MM.1S (cell line): ENCODE measurements at places on chromosomes 7 and 10.
A peak's percentile ranks its signal among the peaks of the same experiment; 100 is the strongest.

DNA sequence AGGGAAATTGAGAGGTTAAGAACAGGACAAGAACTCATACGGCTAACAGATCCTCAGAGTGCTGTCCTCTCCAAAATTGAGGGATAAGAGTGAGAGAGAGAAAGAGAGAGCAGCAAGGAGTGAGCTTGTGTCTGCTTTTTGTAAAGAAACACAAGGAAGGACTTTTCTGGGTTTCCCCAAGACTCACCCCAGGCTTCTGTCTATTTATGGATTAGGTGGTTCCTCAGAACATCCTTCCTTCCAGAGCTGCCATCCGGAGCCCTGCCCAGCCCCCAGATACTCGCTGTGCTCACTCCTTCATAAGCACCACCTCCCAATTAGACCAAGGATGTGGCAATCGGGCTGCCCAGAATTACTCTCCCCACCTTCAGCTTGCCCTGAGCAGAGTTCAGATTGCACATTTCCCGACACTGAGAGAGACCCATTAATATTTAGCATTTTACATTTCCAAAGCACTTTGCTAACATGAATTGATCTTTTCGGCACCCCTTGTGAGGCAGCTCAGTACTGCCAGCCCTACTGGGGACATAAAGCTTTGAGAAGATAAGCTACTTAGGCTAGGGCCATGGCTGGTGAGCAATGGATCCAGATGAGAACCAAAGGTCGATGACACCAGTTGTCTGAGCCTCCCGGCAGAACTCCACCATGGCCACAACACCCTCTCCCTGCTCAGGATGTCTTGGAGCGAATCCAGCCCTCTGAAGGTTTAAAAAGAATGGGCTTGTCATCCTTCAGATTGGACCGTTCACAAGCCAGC lies 19.2 kb upstream of the R3HCC1L start:
- DNase-seq: no peak
- no peak overlapping the region for H3K4me3 ChIP-seq

DNA sequence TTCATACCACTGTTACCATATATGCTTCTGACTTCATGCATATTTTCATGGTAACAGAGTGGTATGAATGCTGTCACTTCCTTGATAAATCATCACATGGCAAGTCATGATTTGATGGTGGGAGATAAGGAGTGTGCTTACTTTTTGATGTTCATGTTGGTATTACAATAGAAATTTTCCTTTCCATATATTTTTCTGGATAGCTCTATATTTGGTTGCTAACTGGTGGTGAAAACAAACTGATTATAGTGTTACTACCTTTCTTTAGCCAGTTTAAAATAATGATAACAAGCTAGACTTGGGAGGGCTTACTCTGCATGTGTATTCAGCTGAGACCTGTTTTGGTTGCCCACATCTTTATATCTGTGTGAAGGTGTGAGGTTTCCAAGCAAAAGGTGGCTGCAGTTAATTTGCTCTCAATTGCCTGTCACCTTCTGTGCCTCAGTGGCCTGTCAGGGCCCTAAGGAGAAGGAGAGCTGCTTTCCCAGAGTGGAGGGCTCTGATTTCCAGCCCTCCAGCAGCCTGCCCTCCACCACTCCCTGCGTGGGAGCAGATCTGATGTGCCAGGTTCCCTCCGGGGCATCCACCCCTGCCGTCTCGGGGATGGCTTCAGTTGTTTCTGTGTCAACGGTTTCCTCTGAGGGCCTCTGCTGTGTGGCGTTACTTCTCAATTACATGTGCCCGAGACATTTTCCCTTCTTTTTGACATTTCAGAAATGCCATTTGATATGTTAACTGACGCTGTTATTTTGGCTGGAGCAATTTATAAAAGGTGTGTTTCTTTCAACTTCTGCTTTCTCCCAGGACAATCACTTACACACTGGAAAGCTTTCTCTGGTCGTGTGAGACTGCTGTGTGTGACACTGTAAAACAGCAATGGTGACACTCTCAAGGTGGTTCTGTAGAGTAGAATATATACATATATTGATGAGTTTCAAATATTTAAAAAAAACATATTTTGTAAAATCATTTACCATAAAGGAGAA lies 107.7 kb upstream of the KLF6 start:
- no peaks in the 10 kb centered on the region for H3K4me1 ChIP-seq
- DNase-seq: no peak
- no peaks in the 10 kb centered on the region for H3K27me3 ChIP-seq

GRCh38 chr7:142533920-142534319 lies 215.4 kb upstream of the PRSS1 start:
- no peak for DNase-seq
- H3K36me3 ChIP-seq: no peaks in the 10 kb centered on the region
- H3K27ac ChIP-seq: no peak overlapping the region
- H3K27me3 ChIP-seq: no peaks in the 10 kb centered on the region
- no peak overlapping the region for H3K4me3 ChIP-seq
- H3K4me1 ChIP-seq: peaks cover 19% of the 10 kb centered on the region

DNA sequence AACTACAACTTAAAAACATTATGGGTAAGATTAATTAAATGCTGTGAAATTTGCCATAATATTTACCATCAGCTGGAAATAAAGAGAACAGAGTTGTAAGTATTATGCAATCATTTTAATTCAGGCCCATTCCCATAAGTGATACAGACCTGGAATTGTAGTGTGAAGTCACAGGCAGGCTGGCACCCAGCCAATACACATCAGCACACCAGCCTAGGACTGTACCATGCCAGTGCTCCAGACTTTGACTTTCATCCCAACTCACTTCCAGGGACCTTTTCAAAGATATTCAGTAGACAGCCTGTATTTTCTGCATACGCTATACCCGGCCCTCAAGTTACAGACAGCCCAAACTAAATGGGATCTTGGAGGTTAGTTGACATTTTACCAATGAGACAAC lies 143.3 kb downstream of the TES start:
- H3K4me3 ChIP-seq: no peak overlapping the region
- H3K36me3 ChIP-seq: no peaks in the 10 kb centered on the region
- H3K27me3 ChIP-seq: no peaks in the 10 kb centered on the region
- no peaks in the 10 kb centered on the region; the same call in 1 of the 2 replicates for H3K4me1 ChIP-seq
- DNase-seq: no peak

GRCh38 chr7:107152011-107152410 lies 16.8 kb upstream of the HBP1 start:
- no peak overlapping the region for H3K27ac ChIP-seq
- H3K27me3 ChIP-seq: no peaks in the 10 kb centered on the region
- no peaks in the 10 kb centered on the region for H3K4me1 ChIP-seq
- no peaks in the 10 kb centered on the region for H3K36me3 ChIP-seq

DNA sequence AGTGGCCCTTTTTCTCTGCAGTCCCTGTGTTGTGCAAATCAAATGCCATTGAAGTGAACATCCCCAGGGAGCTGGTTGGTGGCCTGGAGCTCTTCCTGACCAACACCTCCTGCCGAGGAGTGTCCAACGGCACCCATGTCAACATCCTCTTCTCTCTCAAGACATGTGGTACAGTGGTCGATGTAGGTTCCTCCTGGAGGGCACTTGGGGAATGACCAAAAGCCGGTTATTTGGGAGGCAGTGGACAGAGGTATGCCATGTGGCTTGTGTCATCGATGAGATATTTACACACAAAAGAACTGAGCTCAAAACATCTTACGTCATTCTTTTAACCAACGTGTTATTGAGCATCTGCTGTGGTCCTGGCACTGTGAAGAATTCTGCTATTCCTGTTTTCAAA lies 19.7 kb downstream of the OIT3 start:
- no peak for DNase-seq
- no peaks in the 10 kb centered on the region for H3K4me1 ChIP-seq
- H3K4me3 ChIP-seq: no peak overlapping the region
- no peaks in the 10 kb centered on the region for H3K27me3 ChIP-seq
- H3K27ac ChIP-seq: no peak overlapping the region

- H3K36me3 ChIP-seq: no peaks in the 10 kb centered on the region
- DNase-seq: no peak
- H3K4me1 ChIP-seq: no peaks in the 10 kb centered on the region
- H3K27ac ChIP-seq: no peak overlapping the region
- no peaks in the 10 kb centered on the region for H3K27me3 ChIP-seq
These were observed 370.1 kb upstream of the PRKCQ start for GRCh38 chr10:6950133-6950532.

GRCh38 chr7:66205741-66206090 lies 582 bp downstream of the TPST1 start:
- no peak overlapping the region for H3K27ac ChIP-seq
- no peaks in the 10 kb centered on the region for H3K4me1 ChIP-seq
- peak overlapping the region; percentile 93 for H3K4me3 ChIP-seq
- DNase-seq: peak; percentile 13
- H3K36me3 ChIP-seq: no peaks in the 10 kb centered on the region

DNA sequence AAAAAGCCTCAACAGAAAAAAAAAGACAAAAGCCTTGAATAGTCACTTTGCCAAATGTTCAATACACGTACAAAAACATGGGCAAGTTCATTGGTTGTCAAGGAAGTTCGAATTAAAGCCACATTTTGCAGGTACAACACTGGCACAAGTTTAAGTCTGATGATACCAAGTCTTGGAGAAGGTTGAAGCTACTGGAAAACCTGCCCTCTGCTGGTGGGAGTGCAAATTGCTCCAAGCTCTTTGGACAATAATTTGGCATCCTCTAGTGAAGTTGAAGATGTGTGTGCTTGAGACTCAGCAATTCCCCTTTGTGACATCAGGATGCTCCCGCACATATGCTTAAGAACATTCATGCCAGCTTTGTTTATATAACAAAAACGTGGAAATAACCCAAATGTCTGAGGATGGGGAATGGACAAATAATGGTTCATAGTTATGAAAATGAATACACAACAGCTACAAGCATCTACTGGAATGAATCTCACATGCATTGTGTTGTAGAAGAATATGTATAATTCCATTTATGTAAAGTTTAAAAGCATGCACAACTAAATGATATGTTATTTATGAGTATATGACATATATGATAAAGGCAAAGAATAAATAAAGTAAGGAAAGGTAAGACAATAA lies 120.0 kb upstream of the PLPP4 start:
- H3K27me3 ChIP-seq: no peaks in the 10 kb centered on the region
- no peaks in the 10 kb centered on the region for H3K36me3 ChIP-seq
- DNase-seq: peak; percentile 56
- no peak overlapping the region for H3K27ac ChIP-seq

DNA sequence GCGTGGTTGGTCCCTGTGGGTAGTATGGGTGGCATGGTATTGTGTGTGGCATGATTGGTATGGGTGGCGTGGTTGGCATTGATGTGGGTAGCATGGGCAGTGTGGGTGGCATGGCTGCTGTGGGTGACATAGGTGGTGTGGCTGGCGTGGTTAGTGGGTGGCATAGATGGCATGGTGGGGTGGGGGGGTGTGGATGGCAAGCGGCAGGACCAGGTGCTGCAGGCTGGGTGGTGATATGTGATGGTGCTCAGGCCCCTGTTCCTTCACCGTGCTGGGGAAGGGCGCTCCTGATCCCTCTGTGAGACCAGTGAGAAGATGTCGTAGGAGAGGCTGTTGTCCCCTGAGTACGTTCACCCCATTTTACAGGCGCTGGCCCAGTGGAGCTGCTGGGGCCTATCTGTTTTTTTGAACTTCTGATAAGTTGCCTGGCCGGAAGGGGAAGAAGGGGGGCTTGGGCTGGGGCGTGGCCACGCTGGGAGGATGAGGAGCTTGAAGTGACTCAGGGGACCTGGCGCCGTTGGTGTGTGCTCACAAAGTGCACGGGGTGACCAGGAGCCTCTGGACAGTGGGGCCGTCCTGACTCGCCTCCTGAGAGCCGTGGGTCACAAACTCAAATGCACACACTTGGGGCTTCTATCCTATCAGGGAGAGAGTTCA lies 17.5 kb downstream of the INPP5A start:
- H3K27ac ChIP-seq: no peak overlapping the region
- H3K4me3 ChIP-seq: no peak overlapping the region
- H3K27me3 ChIP-seq: no peaks in the 10 kb centered on the region
- DNase-seq: no peak

- H3K27me3 ChIP-seq: no peaks in the 10 kb centered on the region
- no peak overlapping the region for H3K27ac ChIP-seq
- H3K36me3 ChIP-seq: no peaks in the 10 kb centered on the region
These were observed 83.7 kb downstream of the MBL2 start for GRCh38 chr10:52688899-52689298.

DNA sequence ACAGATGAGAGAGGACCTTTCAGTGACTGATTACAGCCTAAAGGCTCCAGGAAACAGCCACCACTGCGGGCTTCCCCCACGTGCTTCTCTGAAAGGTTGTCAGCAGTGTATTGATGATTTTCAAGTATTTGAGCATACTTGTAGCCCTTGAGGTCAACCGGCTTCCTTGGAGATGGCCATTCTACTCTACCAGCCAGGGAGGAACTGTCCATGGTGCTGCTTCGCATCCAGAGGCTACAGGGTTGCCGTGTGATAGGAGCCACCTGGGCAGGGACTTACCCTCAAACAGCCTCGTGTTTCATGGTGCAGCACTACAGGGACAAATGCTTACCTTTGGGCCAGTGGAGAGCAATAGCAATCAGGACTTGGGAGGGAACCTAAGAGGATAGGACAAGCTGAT lies 179.5 kb downstream of the DPP6 start:
- peak; percentile 23 for DNase-seq
- H3K4me1 ChIP-seq: no peaks in the 10 kb centered on the region
- H3K4me3 ChIP-seq: no peak overlapping the region

DNA sequence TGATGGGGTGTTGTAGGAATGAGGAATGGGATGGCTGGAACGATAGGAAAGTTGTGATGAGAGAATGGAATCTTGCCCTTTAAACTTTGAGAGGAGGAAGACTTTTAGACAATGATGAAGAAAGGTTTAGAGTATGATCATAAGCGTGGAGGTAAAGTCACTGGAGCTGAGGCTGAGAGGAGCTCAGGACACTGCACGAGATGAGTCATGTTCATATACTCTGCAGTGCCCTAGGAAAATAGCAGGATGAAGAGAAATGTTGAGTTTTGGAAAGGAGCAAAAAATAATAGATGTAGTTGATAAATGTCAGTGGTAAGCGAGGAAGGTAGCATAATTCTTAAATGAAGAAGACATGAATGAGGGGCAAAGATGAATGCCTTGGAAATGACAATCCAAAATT lies 28.3 kb upstream of the CUL1 start:
- no peak overlapping the region for H3K27ac ChIP-seq
- no peak for DNase-seq
- no peaks in the 10 kb centered on the region for H3K36me3 ChIP-seq
- no peaks in the 10 kb centered on the region for H3K27me3 ChIP-seq
- H3K4me3 ChIP-seq: no peak overlapping the region
- no peaks in the 10 kb centered on the region for H3K4me1 ChIP-seq

DNA sequence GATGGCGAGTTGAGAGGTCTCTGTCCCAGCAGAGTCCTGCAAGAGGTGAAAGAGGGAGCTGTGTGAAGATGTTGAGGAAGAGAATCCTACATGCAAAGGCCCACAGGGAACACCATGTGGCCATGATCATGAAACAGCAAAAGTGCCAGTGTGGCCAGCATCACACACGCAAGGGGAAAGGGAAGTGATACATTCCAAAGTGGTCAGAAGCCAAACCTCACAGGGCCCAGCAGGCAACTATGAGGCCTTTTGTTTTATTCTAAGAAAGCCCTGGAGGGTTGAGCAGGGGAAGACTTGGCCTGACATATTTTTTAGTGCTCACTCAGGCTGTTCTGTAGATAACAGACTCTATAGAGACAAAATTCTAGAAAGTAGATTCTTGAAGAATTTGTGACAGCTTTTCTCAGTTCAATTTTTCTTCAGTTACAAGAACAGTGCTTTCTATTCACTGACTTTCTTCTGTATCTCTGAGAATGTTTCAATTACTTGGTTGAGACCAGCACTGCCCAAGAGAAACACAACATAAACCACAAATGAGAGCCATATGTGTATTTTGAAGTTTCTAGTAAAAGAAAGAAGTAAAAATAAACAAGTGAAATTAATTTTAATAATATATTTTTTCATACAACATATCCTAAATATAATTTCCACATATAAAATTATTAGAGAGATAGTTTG lies 82.3 kb downstream of the HTR7 start:
- H3K4me1 ChIP-seq: peaks cover 12% of the 10 kb centered on the region; the same call in 1 of the 2 replicates
- no peaks in the 10 kb centered on the region for H3K27me3 ChIP-seq
- H3K27ac ChIP-seq: peak overlapping the region; percentile 29; the same call in 1 of the 2 replicates
- H3K4me3 ChIP-seq: no peak overlapping the region
- peak; percentile 56 for DNase-seq
- no peaks in the 10 kb centered on the region for H3K36me3 ChIP-seq
